ENCODE measurements at places on chromosomes 2 and 18.
A peak's percentile ranks its signal among the peaks of the same experiment; 100 is the strongest.

- DNase-seq: no peak
These were observed 9.3 kb downstream of the MAPRE3 start for GRCh38 chr2:26979741-26980140.

DNA sequence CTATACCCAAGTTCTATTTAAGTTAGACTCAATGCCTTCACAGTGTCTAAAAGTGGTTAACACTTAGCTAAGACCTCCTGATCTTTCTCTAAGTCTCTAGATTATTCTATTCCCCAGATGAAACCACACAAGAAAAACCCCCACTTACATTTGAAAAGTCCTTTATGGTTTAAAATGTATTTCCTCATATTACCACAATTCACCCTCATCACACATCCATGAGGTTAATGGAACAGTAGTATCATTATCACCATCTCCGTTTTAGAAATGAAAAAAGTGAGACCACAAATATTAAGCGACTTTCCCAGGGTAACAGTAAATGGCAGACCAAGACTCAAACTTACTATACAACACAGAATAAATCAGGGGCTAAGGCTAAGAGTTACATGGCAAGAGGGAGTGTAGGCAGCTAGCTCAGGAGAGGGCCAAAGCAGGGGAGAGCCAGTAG, 28.6 kb downstream of the EPG5 start:
- DNase-seq: peak; percentile 50

DNA sequence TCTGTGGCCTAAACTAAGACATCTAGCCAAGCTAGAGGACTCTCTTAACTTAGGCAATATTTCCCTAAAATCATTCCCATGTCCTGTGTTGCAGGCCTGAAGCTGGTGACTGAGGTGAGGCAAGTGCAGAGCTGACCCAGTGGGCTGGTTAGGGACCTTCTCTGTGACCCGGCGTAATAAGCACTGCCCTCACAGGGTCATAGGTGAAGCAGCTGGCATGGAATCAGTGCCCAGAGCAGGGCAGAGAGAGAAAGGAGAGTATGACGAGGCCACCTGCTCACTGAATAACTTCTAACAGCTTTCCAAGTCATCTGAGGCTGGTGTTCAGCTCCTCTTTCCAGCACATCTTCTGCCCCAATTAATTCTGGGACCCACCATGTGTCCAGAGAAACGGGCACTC, 197.0 kb downstream of the ANAPC1 start:
- DNase-seq: no peak

DNA sequence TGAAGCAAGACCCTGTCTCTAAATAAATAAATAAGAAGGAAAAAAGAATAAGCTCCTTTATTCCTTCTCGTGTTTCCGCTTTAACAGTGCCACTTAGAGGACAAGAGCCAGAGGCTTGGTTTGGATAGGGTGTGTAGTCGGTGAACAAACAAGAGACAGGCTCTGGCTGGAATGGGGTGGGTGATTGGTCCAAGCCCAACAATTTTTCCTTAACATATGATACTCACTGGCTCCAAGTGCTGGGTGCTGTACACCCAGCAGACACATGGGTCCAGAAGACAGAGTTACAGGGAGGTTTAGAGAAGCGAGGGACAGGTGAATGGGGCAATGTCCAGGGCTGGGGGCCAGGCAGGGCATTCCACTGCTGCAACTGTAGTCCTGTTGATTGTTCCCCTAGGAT, 77.8 kb downstream of the NCAPH start:
- DNase-seq: no peak

- DNase-seq: no peak
These were observed 577.4 kb downstream of the DSC3 start for GRCh38 chr18:30465096-30465495.

- no peak for DNase-seq
These were observed 393.7 kb upstream of the RAB6C start for GRCh38 chr2:129585760-129586159.

GRCh38 chr2:21947046-21947445, 823.3 kb downstream of the TDRD15 start:
- no peak for DNase-seq
